ENCODE measurements at places on chromosomes 11 and 22. TPM values are rescaled to one million over a fixed set of nuclear protein-coding genes. Genes with fewer than 3 reads are reported as not detected.

Gene POLD4
- total RNA-seq = 28.0 TPM

Gene KRTAP5-2
- not detected for total RNA-seq

Gene MOGAT2
- total RNA-seq = not detected

Gene CTSC
- total RNA-seq = 82.7 TPM

Gene PDGFD
- total RNA-seq = under 0.01 TPM

Gene RASSF7
- total RNA-seq = 29.0 TPM

Gene CTSW
- total RNA-seq = not detected

Gene SCO2
- 3.8 TPM for total RNA-seq

Gene OR51B5
- not detected for total RNA-seq

Gene IFITM10
- 1.2 TPM for total RNA-seq

Gene ADAMTS8
- total RNA-seq = not detected
